ENCODE measurements at places on chromosomes 13 and 19.

DNA sequence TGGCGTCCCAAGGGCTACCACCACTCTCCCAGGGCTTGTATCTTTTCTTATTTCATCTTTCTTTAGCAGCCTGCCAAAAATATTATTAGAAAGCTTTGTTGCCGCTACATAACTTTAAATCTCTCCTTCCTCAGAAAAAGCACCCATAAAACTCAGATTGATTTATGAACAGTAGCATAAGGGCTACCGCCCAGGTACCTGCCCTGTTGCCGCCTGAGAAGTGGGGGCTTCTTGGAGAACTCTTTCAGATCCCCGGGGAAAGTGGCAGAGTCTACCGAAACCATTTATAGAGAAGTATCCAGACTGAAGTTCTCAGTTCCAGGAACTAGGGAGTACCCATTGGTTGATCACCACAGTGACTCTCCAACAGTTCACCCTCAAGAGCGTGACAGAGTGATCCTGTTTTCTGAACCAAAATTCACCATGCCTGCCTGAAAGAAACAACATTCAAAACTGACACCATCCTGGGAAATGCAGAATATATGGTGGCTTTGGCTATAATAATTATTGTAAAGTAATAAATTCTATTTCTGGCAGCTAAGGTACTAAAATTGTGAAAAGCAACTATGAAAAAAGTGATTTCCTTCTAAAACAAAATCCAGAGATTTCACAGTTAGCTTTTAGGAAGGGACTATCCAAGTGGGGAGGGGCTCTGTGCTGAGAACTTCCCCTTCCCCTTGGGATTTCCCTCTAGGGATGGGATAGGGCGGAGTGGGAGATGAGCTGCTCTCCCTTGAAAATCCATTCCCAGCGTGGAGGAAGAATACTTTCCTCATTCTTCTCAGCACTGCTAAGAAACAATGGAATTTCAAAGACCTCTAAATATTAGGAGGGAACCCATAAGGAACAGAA lies 877 bp upstream of the N4BP2L1 start:
- no peak for DNase-seq

GRCh38 chr19:6413721-6414643 lies 10.6 kb downstream of the KHSRP start:
- no peak for DNase-seq

- peak; percentile 83 for DNase-seq
Observed at GRCh38 chr19:1243768-1244692, 2.5 kb downstream of the ATP5F1D start.

DNA sequence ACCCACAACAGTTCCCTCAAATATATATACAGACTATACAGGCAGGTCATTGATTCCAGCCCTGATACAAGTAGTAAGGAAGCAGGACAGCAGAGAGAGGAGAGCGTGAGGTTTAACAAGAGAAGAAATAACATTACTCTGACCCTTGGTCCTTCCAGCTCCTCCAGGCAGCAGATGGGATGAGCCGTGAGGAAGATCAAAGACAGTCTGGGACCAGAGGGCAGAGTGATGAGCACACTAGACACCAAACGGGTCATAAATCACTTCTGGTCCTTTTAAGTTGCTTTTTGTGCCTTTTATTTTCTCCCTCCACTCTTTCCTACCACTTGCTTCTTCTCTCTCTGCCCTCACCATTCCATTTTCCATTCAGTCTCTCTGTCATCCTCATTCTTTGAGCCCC lies 16.9 kb upstream of the MICU2 start:
- no peak for DNase-seq

DNA sequence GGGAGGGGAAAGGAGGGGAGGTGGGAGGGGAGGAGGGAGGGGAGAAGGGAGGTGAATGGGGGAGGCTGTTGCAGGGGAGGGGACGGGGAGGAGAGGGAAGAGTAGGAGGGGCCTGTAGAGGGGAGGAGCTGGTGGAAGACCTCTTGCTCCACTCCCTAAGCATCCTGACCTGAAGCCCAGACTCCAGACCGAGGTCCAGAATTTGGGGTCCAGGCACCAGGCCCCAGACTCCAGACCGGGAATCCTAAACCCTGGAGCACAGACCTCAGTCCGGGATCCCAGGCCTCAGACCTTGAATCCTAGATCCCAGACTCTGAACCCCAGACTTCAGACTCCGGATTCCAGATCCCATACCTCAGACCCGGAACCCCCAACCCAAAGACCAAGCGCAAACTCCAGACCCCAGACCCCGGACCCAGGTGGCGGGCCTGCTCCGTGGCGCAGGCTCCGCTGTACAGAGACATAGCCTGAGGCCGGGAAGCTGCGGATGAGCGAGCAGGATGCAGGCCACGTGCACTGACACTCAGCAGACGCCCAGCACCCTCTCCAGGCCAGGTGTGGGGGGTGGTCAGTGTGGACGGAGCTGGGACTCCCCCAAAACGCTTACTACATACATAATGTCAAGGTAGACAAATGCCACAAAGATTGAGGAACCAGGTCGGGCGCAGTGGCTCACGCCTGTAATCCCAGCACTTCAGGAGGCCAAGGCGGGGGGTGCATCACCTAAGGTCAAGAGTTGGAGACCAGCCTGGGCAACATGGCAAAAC lies 710 bp upstream of the BTBD2 start:
- peak; percentile 86 for DNase-seq

DNA sequence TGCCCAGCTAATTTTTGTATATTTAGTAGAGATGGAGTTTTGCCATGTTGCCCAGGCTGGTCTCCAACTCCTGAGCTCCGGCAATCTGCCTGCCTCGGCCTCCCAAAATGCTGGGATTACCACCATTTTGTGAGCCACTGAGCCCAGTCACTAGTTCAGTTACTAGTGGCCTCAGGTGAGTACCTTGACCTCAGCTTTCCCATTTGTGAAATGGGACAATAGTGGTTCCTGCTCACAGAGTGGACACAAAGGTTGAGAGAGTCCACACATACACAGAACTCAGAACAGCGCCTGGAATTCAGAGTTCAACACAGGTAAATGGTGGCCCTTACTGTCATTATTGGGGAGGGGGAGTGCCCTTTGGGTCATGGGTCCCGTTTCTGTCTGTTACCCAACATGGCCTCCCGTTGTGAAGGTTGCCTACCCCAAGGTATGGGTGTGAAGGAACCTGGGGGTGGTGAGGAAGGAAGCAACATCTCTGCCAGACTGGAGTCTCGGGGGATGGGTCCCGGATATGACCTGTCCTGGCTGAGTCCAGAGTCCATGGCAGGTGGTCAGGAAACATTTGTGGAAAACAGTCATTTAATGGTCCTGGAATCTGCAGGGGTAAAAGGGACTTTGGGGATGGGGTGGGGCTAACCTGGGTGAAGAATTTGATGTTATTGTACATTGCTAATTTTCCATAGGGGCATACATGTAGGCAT lies 11.7 kb upstream of the IRGC start:
- no peak for DNase-seq

GRCh38 chr13:109123971-109124370 lies 494.6 kb downstream of the MYO16 start:
- no peak for DNase-seq

DNA sequence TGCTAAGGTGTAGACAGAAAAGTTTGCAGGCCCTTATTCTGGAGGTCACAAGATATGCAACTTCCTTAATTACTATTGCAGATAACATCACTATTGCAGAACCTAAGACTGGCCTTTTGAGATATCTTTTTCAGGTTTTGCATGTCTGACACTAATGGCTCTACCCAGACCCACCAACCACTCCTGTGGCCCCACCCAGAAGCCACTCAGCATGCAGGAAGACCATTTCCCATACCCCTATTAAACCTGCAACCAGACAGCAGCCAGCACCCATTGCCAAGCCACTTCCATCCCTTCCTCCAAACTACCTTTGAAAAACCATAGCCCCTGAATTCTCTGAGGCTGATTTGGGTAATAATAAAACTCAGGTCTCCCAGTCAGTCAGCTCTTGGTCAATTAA lies 297.6 kb downstream of the SLITRK6 start:
- no peak for DNase-seq

DNA sequence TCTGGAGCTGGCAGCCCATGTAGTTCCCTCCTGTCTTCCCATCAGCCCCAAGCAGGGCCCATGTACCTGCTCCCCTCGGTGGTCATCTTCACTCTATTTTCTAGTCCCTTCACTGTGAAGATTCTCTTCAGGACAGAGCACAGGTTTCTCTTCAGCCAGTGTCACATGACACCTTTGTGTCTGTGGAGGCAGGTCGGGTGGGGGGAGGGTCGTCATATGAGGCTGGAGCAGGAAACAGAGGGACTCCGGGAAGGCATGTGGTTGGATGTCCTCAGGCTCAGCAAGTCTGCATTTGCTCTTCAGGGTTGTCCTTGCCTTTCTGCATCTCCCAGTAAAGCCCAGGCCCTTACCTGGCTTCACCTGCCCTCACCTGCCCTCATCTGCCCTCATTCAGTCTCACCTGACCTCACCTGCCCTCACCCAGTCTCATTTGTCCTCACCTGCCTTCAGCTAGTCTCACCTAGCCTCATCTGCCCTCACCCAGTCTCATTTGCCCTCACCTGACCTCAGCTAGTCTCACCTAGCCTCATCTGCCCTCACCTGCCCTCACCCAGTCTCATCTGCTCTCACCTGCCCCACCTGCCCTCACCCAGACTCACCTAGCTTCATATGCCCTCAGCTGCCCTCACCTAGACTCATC lies 120.3 kb downstream of the ZDHHC20 start:
- no peak for DNase-seq

DNA sequence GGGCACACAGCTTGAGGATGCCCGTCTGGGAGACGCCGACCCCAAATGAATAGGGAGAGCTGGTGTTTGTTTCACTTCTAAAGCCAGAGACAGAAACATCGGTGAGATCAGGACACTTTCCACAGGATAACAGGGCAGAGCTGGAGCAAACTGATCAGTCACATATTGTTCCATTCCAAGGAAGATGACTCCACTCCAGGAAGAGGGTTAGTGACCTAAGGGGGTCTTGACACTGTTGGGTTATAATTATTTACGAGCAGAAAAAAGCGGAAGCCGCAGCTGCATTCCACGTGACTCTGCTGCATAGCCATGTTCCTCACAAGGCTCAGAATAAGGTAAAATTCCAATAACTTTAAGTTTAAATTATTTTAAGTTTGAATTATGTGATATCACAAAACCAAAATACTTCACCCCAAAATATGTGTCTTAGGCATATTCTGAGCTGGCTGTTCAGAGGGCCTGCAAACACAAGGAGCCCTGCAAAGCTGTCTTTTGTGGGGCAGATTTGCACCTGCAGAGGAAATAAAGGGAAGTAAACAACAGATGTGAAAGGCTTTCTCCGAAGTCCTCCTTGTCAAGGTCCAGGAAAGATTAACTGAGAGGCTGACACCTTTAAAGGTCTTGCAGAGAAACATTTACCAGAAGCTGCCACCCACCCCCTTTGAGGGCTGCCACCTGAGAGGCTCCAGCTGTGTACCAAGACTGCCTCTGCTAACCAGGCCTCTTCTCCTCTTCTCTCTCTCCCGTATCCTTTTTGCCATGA lies 819.2 kb downstream of the UQCRFS1 start:
- peak; percentile 6 for DNase-seq

DNA sequence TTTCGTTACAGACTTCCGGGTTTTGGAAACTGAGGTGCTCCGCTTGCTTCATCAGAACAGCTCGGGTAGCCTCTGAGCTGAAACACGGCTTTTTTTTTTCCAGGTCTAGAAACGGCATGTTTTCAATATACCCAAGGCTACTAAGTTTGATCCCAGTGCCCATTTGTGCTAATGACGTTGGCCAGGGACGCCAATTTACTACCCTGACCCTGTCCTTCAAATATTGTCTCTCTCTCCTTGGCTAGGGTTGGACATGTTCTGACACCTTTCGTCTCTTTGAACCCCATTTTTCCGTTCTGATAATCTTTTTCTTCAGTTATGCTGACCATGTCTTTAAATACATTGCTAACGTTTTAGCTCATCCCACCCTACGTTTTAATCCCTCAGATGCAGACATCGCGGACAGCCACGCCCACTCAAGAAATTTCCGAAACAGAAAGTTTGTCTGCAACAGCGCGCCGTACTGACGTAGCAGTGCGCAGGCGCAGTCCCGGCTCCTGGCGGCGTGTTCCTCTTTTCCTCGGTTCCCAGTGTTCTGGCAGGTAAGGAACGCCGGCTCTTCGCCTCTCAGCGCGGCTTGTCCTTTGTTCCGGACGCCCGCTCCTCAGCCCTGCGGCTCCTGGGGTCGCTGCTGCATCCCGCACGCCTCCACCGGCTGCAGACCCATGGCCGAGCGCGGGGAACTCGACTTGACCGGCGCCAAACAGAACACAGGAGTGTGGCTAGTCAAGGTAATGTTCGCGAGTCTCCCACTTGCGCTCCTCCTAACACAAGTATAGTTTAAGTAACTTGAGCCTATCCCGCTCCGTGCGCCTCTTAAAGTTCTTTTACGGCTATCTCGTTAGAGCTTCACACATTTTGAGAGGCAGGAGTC lies at the start of gene GTF2F2:
Gene GTF2F2 (plus strand): TSS at position 520 of the 874 bp plus-strand sequence. CDS start 146 bp downstream, at position 666.
- DNase-seq = peak; percentile 87

DNA sequence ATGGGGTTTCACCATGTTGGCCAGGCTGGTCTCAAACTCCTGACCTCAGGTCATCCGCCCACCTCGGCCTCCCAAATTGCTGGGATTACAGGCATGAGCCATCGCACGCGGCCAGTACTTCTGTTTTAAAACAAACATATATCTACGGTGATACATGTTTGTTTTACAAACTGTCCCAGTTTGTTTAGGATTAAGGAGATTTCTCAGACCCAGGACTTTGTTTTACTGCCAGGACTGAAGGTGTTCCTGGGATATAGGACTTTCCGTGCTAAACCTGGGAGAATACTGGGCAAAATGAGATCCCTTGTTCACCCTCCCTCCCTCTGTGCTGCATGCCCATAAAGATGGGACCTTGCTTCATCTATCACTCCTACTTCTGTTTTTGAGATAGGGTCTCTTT lies 8.8 kb downstream of the NLRP8 start:
- no peak for DNase-seq

- peak; percentile 86 for DNase-seq
Observed at GRCh38 chr19:49727217-49728030, 35.7 kb downstream of the TSKS start.

GRCh38 chr13:87005511-87005910 lies 665.7 kb upstream of the SLITRK5 start:
- DNase-seq = no peak

- peak; percentile 55 for DNase-seq
Observed at GRCh38 chr19:1513499-1514294, 878 bp upstream of the ADAMTSL5 start.

DNA sequence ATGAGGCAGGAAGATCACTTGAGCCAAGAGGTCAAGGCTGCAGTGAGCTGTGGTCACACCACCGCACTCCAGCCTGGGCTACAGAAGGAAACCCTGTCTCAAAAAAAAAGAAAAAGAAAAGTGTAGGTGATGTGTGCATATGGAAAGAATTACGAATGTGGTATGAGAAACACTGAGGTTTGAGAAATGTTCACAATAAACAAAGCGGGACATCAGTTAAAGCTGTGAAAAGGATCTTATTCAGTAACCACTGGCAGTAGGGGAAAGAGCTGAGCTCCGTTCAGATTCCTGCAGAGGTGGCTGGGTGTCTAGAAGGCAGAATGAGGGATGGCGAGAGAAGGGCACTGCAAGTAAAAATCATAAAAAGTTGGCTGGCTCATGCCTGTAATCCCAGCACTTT lies 4.1 kb upstream of the IGSF23 start:
- peak; percentile 18 for DNase-seq

DNA sequence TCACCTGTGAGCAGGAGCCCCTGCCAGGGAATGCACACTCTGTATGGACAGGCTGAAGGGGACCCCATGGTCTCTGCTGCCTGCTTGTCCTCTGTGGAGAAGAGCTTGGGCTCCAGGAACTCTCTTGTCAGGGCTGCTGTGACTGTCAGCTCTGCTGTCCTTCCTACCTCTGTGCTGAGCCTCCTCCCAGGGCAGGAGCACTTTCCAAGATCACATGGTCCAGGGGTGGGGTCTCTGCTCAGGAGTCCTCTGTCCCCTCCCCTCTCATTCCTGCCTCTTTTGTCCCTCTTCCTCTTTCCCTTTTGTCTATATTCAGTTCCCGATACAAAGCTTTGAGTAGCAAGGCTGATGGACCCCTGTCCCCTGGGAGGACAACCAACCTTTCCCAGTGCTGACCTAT lies at the start of gene CEACAM7:
Gene CEACAM7 (minus strand): TSS at position 173 of the 400 bp plus-strand sequence. CDS start 105 bp downstream, at position 68.
- DNase-seq = no peak

Measured in fibroblast of mammary gland (primary cell).